Naive B cell (primary cell): ENCODE measurements at places on chromosomes 6 and 20.

DNA sequence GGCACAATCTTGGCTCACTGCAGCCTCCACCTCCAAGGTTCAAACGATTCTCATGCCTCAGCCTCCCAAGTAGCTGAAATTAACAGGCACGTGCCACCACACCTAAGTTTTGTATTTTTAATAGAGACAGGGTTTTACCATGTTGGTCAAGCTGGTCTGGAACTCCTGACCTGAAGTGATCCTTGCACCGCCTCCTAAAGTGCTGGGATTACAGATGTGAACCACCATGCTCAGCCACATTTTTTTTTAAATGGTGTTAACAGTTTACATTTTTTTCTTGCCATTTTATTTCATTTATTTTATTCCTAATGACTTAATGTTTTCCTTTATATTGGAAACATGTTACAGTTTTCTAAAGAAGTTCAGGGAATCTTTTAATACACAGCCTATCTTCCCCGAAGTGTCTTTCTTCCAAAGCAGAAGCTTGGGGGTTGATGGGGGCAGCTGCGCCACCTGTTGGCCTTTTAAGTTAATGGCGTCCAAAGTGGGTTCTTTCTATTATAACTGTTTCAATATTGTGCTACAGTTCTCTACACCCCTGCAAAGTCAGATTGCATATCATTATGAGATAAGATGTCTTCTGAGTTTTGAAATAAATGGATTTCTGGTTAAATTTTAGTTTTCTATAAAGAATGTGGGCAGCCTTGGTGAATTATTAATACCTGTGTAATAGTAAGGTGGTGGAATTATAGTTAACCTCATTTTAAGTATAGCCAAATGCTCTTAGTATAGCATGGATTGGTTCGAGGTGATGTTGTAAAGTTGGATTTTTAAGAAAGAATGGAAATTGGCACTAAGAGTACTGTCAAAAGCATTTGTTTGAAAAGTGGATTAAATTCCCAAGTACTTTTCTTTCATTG is 42.0 kb upstream of the PLCG1 start:
- DNase-seq: peak; percentile 51

DNA sequence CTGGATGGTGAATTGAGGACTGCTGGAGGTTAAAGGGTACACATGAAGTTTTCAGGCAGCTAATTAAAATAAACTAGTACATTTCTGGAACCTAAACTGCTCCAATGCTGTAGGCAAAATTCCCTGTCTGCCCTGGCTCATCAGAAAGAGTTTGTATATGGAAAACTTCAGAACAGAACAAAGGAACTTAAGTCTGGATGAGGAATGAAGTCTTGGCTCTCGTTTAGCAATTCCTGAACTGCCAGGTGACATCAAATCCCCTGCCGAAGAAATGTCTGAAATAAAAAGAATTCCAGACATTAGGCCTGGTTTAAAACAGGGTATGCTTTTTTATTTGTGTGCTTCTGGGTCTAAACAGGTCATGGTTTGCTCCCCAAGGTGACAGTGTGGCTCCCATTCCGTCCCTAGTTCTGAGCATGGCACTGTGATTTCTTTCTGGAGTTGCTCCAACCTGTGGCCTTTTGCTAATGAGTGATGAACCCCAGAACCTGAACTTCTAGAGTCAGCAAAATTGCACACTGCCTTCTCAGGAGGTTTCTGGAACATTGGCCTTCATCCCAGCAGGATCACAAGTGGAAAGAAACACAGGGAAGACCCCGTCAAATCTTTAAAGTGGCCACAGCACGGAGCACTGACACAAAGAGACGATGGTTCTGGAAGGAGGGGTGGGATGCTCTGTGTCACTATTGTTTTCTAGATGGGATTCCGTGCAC is 129.4 kb upstream of the NAA20 start:
- DNase-seq: no peak

DNA sequence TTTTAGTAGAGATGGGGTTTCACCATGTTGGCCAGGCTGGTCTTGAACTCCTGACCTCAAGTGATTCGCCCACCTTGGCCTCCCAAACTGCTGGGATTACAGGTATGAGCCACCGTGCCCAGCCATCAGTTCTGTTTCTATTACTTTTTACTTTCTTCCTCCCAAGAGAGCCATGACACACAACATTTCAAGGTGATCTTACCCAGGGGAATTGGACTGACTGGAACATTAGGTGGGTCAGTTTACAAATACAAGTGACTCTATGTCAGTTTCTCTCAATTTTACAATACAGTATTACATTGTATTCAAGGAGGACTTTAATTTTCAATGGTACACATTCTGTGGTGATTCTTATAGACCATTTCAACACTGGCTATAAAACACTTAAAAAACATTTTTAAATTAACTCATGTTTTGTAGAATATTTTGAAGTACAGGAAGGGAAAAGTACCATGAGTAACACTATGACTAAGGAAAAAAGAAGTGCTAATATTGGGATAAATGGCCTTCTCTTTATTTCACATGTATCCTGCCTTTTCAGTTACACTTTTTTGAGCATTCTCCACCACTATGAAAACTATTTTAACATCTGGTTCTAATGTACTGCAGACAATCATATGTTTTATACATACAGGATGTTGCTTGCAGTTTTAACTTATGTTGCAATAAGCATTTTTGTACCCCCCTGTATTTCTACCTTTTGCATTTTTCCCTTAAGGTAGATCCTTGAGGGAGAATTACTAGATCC is 8.4 kb downstream of the TPBG start:
- no peak for DNase-seq

- DNase-seq: no peak
Measured at GRCh38 chr6:157961153-157961831, 20.4 kb upstream of the SYNJ2 start.

DNA sequence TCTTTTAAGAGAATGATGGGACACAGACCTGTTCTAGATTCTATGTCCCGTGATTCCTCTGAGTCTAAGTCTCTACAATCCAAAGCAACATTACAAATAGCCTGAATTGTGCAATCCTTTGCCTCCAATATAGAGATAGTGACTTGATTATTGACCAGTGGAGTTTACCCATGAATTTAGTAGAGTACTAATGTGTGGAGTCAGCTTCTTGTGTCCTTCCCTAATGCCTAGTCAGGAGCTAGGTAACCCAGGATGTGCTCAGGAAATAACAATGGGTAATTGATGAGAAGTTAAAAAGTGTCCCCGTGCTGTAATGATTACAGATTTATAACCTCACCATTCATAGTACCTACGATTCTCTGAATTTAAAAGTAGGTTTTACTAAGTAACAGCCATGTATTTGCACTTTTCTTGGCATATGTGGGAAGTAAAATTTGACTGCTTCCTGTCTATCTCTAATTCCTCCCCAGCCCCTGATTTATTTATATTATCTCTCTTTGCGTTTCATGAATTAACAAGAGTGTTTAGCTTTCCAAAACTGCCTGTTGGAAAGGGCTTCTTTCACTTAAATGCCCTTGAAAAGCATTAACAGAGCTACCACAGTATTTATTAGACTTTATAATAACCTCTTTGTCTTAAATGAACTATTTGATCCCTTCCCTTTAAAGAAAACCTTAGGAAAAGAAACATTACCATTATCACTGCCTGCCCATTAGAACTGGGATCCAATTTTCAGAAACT is 30.5 kb downstream of the NEDD9 start:
- no peak for DNase-seq

- DNase-seq: no peak
Measured at GRCh38 chr6:5937169-5937909, 69.4 kb downstream of the NRN1 start.

DNA sequence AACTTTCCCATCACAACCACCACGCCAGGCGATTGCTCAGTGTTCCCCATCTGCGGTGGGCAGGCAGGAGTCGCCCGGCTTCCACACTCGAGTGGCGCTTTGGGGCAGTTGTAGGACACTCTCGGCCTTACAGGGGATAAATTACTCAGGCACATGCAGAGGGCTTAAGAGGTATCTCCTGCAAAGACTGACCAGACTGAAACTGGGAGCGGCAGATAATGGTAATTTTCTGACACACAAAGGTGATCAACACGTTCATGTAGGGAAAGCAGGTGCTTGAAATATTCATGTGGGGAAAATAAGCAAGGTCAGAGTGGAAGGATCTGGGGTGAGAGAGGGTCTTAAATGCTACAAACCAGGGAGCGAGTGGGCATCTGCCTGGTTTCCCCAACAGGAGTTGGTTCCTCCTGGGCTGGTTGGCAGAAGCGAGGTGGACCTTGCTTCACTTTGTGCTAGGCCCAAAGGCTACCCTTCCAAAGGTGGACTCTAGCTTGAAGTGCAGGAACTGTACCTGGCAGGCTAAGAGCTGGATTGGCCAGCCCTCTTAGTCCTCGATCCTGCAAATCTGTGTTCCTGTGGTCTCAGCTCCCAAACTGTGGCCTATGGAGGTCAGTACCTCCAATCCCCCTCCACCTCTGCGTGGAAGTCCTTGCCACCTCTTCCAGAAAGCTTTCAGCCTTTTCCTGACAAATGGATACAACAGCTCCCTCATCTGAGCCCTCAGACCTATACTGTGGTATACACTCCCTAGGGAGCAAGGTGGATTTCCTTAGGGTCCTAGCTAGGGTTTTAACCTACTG is 16.7 kb downstream of the PLAGL2 start:
- no peak for DNase-seq

GRCh38 chr6:79605061-79605460 is 26.1 kb upstream of the SH3BGRL2 start:
- DNase-seq: no peak

GRCh38 chr6:41463062-41463930 is 82.9 kb upstream of the FOXP4 start:
- peak; percentile 26 for DNase-seq

DNA sequence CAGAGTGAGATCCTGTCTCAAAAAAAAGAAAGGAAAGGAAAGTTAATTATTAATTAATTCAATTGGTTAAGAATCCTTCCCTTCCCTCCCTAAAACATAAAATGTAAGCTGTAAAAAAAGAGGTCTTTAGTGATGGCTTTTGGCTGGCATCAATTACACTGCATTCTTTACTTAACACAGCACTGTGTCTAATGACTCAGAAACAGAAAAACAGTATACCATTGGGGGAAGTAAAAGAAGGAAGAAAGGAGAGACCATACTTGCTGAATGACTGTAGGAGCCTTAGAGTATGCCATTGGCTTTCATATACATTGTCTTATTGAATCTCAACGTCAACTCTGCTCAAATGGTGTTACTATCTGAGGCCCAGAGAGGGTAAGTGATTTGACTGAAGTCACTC is 18.3 kb upstream of the CITED2 start:
- DNase-seq: no peak

DNA sequence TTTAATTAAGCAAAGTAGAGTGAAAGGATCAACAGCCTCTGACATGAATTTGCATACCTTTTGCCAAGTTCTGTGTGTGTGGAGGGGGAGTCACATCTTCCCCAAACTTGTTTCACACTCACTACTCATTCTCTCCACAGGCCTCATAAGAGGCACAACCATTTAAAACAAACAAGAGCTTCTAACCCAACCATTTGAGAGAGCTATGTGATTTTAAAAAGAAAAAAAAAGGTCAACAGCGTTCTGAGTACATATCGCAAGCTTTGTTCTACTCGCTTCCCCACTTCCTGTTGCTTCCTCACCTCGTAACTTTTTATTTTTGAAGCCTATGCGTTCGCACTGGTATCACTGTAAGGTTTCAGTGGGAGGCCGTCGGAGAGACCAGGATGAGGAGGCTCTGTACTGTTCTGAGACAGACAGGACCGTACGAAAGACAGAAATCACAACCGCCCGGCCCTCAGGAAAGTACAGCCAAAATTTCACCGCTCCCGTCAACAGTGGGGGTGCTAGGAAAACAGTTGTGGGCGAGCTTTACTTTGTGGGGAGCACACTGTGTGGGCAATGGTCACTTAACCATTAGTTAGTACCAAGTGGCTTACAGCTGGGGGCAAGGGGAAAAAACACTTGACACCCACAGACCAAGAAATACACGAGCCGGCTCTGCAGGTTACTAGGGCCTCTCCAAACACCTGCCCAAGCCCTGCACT is 61.3 kb downstream of the TRERF1 start:
- no peak for DNase-seq

DNA sequence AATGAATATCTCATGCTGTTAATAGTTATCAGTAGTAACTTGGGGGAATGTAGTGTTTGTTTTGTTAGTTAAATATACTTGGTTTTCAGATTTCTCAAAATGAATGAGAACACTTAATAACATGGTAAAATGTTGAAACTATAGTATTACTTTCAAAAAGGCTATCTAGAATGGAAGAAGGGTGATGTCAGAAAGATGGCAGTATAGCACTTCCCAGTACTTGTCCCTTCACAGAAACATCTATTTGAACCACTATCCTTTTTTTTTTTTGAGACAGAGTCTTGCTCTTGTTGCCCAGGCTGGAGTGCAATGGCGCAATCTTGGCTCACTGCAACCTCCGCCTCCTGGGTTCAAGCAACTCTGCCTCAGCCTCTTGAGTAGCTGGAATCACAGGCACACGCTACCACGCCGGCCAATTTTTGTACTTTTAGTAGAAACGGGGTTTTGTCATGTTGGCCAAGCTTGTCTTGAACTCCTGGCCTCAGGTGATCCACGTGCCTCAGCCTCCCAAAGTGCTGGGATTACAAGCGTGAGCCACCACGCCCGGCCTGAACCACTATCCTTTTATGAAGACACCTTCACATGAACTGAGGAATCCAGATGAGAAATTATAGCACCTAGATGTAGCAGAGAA is 4.7 kb upstream of the ECHDC1 start:
- no peak for DNase-seq
